Activated CD4-positive, alpha-beta T cell treated with anti-CD3 and anti-CD28 coated beads, Interleukin-2, amount 10 ng/mL, durations not matched to agents 24 days and 14 days (primary cell): ENCODE measurements at places on chromosomes 2 and 18.

- no peak for DNase-seq
- H3K4me3 ChIP-seq, result no peak overlapping the region
- H3K4me1 ChIP-seq, result no peaks in the 10 kb centered on the region
- H3K27me3 ChIP-seq, result no peaks in the 10 kb centered on the region
Measured at GRCh38 chr18:60555625-60556024, 183.1 kb upstream of the MC4R start.

- peaks cover 2% of the 10 kb centered on the region for H3K27me3 ChIP-seq
- H3K4me3 ChIP-seq, result no peak within 1 kb of the TSS
- no peaks in the 10 kb centered on the region for H3K36me3 ChIP-seq
- no peak for DNase-seq
- peaks cover 34% of the 10 kb centered on the region for H3K4me1 ChIP-seq
- peak within 1 kb of the TSS; percentile 2 for H3K27ac ChIP-seq
Measured at GRCh38 chr2:157257312-157258252, at the start of gene GALNT5. Gene GALNT5 (plus strand): TSS chr2:157257705. CDS start chr2:157258083, 378 bp downstream.

GRCh38 chr2:216951171-216951570 lies 91.3 kb upstream of the TNP1 start:
- no peaks in the 10 kb centered on the region for H3K4me1 ChIP-seq
- H3K27ac ChIP-seq, result no peak overlapping the region
- DNase-seq, result no peak
- no peak overlapping the region for H3K4me3 ChIP-seq
- peaks cover 24% of the 10 kb centered on the region for H3K27me3 ChIP-seq
- no peaks in the 10 kb centered on the region for H3K36me3 ChIP-seq

GRCh38 chr2:26763019-26763418 lies 1.1 kb upstream of the SLC35F6 start:
- peak overlapping the region; percentile 90 for H3K4me3 ChIP-seq
- peaks cover 5% of the 10 kb centered on the region for H3K27me3 ChIP-seq
- H3K27ac ChIP-seq, result no peak overlapping the region
- H3K36me3 ChIP-seq, result peaks cover 2% of the 10 kb centered on the region
